ENCODE measurements at places on chromosomes 5 and 9.

DNA sequence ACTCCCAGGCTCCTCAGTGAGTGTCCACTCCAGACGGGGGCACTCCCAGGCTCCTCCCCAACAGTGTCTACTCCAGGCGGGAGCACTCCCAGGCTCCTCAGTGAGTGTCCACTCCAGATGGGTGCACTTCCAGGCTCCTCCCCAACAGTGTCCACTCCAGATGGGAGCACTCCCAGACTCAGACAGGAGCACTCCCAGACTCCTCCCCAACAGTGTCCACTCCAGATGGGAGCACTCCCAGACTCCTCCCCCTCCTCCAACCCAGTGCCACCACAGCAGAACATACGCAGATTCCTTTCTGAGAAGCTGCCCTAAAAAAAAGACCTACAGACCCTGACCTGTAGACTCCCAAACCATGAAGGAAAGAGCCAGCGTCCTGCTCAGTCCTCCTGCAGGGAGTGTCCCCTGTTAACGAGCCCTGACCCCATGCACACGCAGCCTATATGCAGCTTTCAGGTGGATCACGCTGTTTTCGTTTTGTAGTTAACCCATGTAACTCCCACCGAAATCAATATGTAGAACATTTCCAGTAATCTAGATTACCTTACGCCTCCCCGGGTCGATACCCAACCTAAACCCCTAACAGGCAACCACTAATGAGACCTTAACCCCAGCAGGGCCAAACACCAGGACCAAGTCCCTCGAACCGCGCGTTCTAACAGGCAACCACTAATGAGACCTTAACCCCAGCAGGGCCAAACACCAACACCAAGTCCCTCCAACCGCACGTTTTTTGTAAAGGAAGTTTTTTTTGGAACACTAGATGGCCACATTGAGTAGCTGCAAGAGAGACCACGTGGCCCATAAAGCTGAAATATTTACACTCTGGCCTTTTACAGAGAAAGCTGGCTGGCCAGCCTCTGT lies 15.7 kb downstream of the PNPLA7 start:
- DNase-seq = peak; percentile 60

- DNase-seq = no peak
Observed at GRCh38 chr9:133119103-133119845, 1.8 kb downstream of the RALGDS start.

DNA sequence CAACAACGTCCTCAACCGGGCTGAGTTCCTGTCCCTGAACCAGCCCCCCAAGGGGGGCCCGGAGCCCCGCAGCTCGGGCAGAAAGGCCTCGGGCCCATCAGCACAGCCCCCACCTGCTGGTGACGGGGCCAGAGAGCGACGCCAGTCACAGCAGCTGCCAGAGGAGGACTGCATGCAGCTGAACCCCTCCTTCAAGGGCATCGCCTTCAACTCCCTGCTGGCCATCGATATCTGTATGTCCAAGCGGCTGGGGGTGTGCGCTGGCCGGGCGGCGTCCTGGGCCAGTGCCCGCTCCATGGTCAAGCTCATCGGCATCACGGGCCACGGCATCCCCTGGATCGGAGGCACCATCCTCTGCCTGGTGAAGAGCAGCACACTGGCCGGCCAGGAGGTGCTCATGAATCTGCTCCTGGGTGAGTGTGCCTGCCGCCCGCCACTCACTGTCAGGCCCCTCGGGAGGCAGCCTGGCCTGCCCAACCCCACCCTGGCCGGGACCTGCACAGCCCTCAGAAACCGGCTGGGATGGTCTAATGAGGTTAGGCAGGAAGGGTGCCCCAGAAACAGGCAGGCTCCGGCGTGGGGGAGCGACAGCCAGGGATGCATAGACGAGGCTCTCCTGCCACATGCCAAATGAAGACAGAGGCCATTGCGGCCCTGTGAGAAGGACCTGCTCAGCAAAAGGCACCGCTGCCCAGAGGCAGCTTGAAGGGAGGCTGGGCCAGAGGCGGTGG lies 678 bp downstream of the PLPP7 start:
- DNase-seq = no peak

DNA sequence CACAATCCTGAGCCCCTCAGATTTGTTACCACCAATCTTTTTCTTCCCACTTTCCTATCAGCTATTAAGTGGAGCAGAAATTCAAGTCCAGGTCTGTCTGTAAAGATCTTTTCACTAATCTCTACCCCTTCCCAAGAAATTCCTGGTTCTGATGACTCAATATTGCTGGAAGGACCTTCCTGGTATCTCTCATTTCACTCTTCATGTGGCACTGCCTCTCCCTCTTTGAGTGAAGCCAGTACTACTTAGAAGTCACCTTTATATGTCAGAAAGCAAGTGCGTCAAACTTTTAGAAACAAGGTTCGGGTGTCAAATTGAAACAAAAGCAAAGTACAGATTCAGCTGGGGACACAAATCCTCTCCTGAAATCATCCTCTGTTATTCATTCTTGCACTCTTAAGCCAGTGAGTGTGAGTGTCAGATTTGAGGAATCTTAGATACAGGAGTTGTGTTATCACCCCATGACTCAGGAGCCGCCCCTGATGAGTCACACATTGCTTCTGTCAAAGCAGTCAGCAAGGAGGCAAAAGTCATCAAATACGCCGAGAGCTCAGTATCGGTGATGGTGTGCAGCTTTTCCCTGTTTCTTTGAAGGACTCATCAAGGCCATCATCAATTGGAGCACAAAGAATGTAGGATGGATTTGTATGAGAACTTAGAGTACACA lies 313.0 kb downstream of the CETN3 start:
- no peak for DNase-seq

DNA sequence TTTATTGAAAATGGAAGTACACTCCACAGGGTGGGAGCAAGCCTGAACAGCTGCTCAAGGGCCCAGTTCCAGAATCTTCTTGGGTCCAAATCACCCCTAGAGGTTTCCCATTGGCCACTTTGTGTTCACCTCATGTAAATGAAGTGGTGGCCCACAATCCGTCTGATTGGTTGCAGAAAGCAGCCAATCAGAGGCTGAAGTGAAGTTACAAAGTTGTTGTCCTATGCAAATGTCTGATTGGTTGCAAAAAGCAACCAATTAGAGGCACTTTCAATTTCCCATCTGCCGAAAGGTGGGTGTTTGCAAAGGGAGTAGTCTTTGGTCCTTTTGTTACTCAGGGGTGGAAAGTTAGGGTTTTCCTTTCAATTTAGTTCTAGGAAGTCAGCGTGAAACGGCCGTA lies 8.8 kb downstream of the TMEM171 start:
- DNase-seq = no peak

GRCh38 chr5:171421331-171422262 lies 2.1 kb downstream of the FGF18 start:
- DNase-seq = no peak

DNA sequence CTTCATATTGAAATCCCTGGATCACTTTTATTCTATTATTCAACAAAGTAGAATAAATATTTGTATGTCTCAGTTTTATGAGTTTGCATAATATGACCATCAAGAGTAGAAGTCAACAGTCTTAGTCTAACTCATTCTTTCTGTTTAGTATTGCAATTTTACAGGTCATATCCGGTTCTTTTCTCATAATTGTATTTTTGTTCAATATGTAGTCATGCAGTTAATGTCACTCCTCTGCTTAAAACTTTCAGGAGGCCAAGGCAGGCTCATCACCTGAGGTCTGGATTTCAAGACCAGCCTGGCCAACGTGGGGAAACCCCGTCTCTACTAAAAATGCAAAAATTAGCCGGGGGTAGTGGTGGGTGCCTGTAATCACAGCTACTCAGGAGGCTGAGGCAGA lies 148.4 kb upstream of the TRPM3 start:
- DNase-seq = no peak

DNA sequence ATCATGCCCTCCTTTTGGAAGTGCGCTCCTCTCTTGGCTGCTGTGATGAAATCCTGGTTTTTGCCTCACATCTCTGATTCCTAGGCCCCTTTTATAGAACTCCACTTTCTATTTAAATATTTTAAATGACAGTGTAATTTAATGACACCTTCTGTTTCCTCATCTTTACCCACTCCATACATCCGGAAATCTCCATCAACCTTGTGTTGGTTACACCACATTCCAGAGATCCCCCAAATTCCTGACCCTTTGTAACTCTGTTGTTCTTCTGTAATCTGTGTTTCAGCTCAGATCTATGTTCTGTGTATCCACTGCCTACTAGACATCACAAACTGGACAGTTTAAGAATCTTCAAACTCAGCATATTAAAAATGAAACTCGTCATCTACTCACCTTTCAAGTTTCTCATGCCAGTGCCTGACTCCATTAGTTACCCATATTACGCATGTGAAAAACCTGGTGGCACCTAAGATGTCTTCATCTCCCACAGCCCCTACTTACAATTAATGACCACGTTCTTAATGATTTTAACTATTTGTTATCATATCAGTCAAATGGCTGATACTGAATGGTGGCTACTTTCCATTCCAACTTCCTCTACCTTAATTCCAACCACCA lies 25.1 kb downstream of the PARP8 start:
- no peak for DNase-seq

- peak; percentile 35 for DNase-seq
Observed at GRCh38 chr5:5751498-5751897, 329.0 kb downstream of the ICE1 start.

GRCh38 chr5:36790847-36791246 lies 85.7 kb upstream of the NIPBL start:
- no peak for DNase-seq

DNA sequence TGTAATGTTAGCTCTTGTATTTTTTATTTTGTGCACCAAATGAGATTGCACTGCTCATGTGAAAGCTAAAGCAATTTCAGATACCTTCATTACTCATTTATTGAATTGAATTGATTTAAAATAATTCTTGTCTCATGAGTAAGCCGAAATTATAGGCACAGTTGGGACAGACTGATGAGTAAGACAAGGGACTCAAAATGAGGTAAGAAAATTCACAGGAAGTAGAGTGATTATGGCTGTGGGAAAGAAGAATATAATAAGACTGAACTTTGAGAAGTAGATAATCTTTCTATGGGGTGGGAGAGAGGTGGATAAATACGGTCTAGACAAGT lies 51.1 kb downstream of the NUDT12 start:
- DNase-seq = no peak

DNA sequence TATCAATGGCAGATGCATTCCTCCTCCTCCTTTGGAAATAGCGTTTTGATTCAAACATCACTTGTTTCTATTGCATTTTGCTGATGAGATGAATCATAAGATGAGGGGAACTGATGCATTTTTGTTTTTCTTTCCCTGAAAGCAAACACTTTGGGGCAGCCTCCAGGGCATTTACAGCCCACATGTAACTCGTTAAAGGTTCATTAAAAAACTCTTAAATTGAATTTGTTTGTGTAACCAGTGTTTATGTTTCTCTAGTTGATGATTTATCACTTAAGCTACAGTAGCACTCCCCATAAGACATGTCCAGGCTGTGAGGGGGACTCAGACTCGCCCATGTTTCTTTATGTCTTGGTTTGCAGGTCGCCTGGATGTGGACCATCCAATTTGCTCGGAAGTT lies 246.1 kb upstream of the ANKH start:
- DNase-seq = no peak

GRCh38 chr5:173767574-173768266 lies 120.4 kb upstream of the CPEB4 start:
- DNase-seq = no peak

GRCh38 chr5:102450313-102450990 lies 48.3 kb downstream of the SLCO6A1 start:
- no peak for DNase-seq

DNA sequence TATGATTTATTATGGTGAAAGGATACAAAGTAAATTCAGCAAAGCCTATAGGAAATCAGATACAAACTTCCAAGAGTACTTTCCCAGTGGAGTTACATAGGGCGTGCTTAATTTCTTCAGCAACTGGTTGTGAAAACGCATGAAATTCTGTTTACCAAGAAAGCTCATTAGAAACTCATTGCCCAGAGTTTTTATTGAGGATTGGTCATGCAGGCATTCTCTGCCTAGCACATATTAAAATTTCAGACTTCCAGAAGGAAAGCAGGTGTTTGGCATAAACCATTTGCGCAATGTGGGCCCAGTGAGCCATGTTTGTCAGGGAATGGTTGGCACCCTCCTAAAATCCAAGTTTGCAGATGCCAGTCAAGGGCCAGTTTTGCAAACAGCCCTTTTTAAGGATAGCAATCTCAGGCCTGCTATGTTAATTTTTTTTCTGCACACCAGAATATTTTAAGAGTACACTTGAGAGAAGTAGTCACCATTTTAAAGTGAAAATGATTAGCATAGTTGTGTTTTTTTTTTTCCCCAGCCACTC lies 311.1 kb upstream of the CHD1 start:
- DNase-seq = no peak

GRCh38 chr5:160287378-160288051 lies 24.8 kb downstream of the CCNJL start:
- DNase-seq = no peak

DNA sequence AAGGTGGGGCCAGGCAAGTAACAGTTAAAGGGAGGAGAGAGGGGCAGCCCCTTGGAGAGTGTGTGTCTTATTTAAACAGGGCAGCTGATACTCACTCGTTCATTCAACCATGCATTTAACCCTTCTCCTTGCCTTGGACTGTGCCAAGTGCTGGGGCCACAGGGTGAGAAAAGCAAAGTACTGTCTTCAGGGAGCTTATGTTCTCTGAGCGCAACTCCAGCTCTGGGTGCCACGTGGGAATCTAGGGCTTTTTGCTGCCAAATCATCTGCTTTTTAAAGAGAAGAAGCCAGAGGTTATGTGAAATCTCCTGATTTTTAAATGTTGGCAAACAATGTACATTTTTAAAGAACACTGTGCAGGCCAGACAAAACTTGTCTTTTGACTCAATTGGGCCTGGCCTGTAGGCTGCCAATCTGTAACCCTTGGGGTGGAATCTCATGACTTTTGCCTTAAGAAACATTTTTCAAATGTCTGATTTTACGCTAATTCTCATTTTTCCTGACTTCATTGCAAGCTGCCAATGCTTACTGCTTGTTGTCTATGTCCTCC lies 157.8 kb downstream of the NTRK2 start:
- DNase-seq = no peak

DNA sequence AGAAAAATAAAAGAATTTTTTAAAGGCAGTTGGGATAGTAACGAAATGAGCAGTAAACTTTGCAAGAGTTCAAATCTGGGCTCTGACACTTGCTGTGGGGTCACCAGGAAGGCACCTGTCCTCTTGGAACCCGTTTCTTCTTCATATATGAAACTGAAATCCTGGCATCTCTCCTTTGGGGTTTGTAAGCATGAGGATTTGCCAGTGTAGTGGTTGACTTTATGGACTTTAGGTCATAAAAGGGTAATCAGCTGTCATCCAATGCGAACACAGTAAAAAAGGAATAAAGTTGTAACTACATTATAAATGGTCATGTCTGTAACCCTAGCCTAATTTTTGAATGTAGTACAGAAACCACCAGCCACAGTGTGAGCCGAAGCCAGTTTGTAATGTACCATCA lies 1.3 kb downstream of the RAB14 start:
- no peak for DNase-seq

Measured in germinal center (tissue), 1 donor.